ENCODE measurements at places on chromosomes 2 and 18.

DNA sequence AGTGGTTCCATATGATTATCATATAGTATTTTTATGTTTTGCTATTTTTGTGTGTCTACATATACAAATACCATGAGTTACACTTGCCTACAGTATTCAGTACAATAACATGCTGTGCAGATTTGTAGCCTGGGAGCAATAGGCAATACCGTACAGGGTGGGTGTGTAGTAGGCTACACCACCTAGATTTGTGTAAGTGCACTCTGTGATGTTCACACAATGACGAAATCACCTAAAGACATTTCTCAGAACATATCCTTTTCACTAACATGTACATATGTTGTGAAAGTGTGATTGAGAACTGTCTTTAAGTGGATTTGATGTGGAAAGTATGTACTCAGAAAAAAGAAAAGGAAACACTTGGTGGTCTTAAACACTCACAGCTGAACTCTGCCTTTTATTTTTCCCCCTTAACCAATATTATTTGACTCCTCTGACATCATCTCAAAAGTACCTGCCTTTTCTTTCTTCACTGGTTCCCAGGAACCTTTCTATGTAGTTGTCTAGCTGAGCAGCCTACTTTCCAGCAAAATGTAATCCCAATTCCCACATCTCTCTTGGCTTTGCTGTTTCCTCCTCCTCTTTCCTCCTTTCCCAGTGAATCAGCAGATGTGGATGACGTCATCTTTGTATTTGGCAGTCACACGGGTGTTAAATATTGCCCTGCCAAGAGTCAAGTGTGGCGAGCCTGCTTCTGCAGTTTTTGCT, 47.7 kb downstream of the OSBPL6 start:
- no peak for DNase-seq

DNA sequence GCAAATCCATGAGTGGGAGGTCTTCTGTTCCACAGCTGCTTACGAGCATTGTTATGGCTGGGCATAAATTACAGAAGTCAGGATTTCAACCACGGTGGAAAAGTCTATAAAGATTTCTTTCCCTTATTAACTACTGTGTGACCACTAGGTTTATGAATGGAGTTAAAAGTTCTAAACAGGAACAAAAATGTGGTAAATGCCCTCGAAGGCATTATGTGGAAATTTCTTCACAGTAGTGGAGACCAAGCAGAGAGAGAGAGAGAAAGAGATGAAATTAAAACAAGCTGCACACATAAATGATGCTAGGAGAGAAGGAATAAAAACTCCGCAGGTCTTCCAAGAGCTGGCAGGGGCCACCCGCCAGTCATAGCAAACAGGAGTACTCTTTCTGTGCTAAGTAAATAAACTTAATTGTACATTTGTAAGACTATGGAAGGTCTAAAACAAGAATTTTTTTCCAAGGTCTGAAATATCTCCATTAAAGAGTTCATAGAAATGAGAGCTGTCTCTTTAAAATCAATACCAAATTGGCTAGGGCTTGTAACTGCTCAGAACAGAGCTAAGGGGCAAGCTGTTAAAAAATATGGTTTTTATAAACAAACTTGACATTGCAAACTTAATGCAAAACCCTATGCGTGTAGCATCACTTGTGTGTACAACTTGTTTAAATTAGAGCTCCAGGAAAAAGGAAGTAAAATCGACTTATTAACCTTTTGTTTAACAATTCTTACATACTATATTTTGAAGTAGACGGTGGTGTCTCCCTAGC, 438.2 kb downstream of the MEIS1 start:
- DNase-seq = no peak

DNA sequence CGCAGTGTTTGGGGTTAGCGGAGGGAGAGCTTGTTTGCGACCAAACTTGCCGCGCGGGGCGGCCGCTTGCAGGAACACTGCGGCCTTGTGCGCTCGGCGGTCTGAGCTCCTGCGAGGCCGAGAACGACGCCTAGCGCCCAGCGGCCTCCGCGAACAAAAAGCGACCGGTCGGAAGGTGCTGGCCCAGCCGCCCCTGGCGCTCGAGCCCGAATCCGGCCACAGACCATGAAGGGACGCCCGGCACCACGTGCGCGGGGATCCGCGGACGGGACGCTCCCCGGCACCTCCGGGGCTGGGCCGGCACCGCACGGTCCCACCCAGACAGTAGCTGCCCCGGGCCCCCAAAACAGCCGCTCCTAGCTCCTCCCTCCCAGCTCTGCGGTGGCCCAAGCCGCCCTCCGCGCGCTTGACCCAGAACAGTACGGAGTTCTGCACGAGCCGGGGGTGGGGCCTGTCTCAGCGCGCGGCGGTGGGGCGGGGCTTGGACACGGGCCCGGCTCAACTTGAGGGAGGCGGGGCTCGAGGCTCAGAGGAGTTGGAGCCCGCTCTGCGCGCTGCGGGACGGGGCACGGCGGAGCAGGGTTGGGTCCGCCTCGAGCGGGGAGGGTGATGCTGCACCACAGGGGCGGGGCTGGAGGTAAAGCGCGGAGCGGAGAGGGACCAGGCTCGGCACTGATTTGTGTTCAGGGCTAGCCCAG, 664 bp upstream of the IMPA2 start:
- peak; percentile 91 for DNase-seq

DNA sequence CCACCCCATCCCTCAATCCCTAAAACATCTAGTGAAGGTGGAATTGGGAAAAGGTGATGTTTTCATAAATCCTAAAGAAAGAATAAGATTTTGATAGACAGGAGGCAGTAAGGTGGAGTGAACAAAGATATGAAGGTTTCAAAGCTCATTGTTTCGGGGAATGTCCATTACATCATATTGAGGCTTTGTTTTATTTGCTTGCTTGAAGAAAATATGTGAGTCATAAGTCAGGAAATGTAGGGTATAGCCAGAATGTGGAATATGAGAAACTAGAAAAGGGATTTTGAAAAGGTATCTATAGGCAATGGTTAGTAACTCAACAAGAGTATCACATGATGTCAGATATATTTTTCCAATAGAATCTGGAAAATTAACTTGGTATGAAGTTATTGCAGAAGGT, 1178.5 kb upstream of the ACVR2A start:
- no peak for DNase-seq

DNA sequence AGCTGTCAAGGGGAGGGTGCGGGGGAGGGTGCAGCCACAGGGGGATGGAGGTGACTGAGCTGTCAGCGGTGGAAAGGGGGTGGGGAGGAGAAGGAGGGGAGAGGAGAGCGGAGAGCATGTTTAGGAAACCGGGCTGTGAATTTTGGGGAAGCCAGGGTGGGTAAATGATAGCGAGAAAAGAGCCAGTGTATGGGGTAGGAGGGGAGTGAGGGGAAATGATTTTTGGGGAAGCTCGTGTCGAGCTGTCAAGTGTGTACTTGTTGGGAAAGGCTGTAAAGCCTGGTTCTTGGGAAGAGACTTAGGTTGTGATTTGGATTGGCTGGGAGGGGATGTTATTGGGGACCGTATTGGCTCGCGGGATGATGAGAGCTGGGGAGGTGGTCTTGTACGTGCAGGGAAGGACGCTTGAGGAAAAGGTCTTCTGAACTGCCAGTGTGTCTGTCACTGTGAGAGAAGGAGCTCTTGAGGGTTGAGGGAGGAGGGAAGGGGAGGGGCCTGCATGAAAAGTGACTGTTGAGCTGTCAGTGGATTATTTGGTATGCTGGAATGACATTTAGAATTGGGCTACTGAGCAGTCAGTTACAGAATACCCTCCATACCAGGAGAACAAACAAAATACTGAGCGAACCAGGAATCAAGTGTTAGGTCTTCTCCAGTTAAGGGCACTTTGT, 1.0 kb downstream of the UBR3 start:
- no peak for DNase-seq

DNA sequence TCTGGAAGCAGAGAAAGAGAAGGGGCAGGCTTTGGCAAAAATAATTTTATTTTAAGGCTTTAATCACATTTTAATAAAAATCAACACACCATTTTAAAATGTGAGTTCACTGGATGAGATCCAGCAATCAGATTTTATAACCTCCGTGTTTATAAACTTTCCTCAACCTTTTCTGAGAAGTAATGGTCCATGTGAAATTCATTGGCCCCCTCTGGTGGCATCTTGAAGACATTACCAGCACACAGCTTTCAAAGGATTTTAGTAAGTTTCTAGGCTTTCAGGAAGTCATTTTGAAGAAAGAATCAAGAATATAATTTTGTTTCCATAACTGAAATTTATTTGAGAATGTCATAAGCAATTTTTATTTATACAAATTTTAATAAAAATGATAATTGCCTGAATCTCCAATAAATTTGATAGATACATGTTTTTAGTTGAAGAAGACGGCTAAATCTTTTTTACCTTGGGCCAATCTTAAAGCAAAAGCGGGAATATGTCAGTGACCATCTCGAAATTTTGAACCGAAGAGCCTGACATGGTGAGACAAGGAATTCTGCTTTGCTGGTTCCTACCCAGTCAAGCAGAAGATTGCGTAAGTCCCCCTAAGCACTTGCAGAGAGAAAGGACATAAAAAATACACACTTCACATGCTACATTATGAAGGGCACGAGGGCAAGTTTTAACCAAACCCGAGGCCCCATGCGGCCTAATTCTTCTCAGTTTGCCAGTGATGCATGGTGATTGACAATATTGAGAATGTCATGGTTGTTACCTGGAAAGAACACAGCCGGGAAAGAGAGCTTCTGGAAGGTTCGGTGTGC, 128.4 kb upstream of the CBLN2 start:
- no peak for DNase-seq

GRCh38 chr2:198129609-198130008, 325.2 kb downstream of the PLCL1 start:
- DNase-seq = no peak

DNA sequence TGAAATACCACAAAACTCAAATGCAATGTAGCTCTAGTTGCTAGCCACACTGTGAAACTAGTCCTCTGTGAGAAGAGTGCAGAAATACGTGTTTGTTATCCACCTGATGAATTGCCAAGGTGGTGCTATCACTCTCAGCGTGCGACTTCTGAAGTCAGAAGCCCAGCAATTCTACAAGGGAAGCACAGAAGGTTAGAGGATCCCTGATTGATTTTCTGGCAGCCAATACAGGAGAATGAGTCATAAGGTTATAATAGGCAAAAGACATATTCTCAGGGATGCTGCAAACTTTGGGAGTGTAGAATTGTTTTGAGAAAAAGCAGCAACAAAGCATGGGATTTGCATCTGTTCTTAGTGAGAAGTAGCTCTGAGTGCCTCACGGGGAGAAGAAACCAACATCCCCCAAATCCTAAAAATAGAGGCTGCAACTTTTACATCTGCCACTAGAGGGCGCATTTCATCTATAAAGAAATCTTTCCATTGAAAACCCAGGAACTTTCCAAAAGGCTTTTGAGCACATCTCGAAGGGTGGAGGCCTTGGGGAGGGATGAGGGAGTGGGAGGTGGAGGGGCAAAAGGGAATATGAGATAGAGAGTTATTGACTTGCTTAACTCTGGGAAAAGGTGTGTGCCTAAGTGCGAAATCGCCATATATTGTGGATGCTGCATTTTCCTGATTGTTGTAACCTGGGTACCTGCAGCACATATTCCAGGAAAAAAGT, 78.0 kb downstream of the TMEM182 start:
- DNase-seq = no peak

DNA sequence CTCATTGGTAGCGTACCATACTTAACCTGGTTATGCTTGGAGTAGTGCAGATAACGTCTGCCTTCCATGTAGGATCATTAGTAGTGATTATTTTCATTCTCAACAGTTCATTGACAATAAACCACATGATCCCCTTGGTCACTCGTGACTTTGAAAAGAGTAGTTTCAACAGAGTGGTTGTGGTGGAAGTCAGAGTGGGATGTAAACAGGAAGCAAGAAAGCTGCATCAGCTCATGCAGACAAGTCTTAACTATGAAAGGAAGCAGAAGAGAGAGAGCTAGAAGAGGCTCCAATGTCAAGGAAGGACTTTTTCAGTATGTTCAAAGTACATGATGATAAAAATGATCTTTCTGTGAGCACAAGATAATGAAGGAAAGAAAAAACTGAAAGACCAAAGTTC, 287.4 kb downstream of the MBD2 start:
- DNase-seq = no peak

- DNase-seq = no peak
Measured at GRCh38 chr2:11389052-11389420, 44.6 kb upstream of the ROCK2 start.

DNA sequence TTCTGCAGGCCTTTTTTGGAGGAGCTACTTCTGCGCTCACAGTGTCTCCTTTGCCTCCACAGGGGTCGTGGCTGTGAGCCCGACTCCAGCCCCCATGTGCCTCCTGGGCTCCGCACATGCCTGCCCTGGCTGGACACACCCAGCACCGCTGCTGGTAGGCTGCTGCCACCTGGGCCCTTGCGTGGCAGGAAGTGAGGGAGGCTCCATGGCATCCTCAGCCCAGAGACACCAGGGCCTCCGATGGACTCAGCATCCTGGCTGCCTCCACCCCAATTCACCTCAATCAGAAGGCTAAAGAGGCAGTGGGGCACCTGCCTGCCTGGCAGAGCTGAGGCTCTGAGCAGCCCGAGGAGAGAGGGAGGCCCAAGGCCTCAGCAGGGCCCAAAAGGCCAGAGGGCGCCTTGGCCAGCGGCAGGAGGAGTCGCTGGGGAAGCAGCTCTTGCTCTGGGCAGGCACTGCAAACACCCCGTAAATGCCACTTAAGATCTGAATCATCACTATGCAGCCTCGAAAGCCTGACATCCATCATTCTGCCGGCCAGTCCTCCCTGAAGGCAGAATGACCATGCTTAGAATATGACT, 68.3 kb upstream of the OTOS start:
- no peak for DNase-seq

DNA sequence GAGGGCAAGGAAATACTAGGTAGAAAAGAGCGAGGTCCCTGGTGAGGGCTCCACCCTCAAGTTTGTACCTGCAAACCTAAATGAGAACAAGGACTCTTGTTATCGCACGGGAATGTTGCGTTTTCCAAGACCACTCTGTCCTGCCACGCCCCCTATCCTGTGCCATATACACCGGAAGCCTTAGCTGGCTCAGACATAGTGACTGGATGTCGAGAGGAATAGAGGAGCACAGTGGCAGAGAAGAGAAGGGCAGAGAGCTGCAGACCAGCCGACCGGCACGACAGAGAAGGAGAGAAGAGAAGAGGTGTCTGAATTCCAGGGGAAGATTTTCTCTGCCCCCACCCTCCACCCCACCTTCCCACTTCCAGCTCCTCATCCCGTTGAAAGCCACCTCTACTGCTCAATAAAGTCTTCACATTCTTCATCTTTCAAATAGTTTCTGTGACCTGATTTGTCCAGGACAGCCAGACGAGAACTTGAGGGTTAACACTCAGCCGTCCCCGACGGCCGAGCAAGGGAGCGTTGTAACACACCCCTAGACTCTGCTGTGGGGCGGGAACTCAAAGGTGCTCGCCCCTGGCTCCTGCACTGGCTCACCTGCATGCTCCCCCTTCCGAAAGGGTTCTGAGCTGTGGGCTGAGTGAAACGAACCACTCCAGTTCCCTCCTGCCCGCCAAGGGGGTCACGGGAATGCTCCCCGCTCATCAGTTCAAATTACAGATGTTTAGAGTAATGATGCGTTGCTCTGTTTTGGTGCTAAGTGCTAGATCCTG, 24.9 kb upstream of the COL3A1 start:
- no peak for DNase-seq

- no peak for DNase-seq
Measured at GRCh38 chr18:23479829-23480505, 23.3 kb upstream of the RMC1 start.
